NCI-H146 (cell line): ENCODE measurements at places on chromosomes 3 and 15.

DNA sequence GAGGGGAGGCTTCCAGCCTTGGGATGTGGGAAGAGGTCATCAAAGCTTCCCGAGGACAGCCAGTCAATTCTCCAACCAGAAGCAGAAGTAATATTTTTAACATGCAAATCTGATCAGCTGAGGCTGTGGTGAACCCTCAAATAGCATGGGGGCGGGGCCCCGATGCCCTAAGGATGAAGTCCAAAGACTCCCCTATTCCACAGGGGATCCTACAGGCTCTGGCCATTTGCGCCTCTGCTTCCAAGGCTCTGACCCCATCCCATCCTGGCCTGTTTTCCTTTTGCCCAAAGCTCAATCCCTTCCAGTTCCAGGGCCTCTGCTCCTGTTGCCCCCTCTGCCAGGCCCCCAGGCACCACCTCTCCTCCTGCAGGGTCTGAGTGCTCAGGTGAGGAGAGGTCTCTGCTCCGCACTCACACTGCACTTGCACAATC, 6.7 kb upstream of the CSK start:
- DNase-seq, result no peak

DNA sequence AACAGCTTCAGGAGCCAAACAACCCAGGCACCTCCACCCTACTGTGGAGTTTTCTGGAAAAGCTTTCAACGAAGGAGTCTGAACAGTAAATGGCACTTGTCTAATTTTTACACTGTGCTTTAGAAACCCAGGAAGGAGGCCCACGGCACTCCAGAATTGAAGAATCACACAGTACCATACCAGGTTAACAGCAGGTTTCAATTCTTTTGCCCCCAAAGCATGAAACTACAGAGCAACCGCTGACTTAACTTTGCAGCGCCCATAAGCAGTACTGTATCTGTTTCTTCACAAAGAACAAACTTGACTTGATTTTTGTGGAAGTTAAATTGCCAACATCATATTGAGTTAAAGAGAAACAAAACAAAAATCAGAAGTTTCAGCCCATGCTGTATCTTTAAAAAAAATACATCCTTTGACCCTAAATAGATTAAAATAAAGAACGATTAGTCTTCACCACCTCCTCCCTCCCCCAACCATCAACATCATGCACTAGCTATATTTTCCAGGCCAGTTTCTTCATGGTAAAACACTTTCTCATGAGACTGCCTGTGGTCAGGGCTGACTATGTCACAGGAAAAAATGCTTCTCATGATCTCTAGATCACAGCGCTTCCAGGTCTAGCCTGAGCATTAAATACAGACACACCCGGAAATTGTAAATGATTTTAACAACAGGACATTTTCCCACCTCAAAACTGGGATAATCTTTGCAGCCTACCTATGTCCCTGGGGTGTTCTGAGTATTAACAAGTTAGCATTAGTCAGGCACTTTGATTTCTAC, 456.3 kb downstream of the FOXP1 start:
- no peak for DNase-seq

DNA sequence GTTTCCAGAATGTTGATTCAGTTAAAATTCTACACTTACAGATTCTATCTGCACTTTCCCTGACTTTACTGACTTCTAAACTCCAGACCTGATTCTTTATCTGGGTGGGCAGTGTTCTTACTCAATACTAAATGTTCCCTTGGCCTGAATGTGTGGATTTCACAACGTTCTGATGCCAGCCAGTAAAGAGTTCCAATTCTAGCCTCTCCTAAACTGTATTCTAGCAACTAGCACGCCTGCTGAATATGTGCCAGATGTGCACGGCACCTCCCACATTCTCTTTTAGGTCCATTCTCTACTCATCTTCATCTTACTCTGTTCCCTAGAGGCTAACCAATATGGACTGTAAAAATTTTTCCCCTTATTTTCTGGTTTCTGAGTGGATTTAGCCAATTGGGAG, 479.5 kb upstream of the AGTR1 start:
- DNase-seq, result no peak

DNA sequence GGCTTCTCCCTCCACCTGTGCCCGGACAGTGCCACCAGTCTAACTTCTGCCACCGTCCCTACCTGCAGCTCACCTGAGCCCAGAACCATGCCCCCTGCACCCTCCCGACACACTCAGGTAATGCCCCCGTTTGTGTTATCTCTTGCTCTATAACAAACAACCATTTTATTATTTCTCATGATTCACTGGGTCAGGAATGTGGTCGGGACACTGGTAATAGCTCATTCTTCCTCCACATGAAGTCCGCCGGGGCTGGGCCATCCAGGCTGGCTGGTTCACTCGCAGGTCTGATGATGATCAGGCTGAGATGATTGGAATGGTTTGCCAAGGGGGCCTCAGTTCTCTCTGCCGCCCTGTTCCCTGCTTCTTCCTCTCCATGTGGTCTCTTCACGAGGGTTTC, 20.3 kb upstream of the NR2E3 start:
- no peak for DNase-seq

GRCh38 chr3:32685543-32686185, 676 bp downstream of the CNOT10 start:
- DNase-seq, result peak; percentile 35

DNA sequence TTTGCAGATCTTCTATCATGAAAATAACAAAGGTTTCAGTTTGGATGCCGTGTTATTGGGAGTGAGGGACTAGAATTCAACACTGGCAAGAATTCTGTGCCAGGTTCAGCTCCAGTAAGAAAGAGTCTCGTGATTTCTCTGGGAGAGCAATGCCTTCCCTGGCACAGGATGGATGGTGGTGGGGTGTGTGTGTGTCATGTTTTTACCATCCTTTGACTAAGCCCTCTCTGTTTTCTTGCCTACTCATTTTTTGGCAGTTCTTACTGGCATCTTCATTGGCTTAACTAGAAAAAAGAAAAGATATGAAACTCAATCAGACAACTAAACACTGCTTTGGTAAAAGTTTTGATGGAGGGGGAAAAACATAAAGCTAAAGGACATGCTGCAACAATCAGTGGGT, 86.6 kb downstream of the FMN1 start:
- no peak for DNase-seq

- DNase-seq, result no peak
Measured at GRCh38 chr3:13046569-13047274, 26.5 kb downstream of the IQSEC1 start.

DNA sequence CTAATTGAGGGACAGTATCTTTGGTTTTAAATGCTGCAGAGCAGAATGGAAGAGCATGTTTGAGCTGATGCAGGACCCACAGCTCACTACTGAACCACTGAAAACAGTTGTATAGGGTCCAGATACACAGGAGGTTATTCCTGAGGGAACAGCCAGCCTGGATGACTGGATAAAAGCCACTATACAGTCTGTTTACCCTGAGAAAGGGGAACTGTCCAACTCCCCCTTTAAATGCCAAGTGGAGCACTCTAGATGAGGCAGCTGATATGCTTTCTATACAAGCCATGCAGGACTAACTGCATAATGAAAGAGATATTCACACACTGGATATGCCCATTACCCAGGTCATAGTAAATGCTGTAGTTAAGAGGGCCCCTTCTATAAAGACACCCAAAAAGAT, 138.6 kb downstream of the IMPG2 start:
- no peak for DNase-seq

GRCh38 chr3:173892547-173892946, 495.0 kb downstream of the NLGN1 start:
- DNase-seq, result no peak

DNA sequence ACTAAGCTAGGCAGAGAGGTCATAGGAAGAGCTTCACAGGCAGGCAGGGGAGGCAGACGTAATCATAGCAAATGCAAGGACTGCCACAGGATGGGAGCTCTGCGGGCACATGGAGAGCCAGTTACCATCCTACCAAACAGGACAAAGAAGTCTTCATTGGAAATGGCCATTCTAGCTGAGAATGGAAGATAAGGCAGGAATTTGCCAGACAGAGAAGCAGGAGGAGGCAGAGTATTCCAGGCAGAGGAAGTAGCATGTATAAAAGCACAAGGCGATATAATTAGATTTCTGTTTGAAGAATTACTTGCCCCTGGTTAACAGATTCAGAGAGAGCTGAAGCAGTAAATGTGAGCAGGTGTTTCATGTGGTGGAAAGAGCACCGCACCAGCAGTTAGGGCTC, 3.5 kb upstream of the SEMA5B start:
- peak; percentile 51 for DNase-seq

GRCh38 chr3:118817748-118818165, 216.9 kb downstream of the IGSF11 start:
- DNase-seq, result peak; percentile 70

GRCh38 chr3:157423337-157423736, 13.3 kb upstream of the PTX3 start:
- no peak for DNase-seq

- no peak for DNase-seq
Measured at GRCh38 chr15:92661956-92662355, 6.4 kb upstream of the FAM174B start.

DNA sequence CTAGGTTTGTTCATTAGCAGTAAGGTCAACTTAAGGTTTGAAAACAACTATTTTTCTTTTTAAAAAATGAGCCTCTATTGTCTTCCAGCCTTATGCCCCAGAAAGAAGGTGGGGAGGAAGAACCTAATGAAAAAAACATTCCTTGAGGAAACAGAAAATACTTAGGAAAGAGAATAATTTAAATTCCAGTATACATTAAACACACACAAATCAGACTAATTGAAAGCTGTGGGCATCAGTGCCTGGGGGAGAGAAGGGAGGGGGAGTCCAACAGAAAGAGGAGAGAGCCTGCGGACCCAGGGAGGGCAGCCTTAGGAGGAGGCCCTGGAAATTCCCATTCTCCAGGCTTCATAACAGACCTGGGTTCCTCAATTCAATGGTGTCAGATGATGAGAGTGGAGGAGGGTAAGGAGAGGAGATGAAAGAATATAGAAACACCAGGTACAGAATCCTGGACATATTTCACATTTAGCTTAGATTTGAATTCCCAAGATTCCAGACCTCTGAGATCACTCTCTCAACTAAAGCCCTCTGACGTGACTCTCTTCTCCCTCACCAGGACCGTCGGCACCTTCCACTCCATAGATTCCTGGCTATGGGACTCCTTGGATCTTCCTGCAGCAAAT, 320.5 kb upstream of the UMPS start:
- DNase-seq, result no peak

DNA sequence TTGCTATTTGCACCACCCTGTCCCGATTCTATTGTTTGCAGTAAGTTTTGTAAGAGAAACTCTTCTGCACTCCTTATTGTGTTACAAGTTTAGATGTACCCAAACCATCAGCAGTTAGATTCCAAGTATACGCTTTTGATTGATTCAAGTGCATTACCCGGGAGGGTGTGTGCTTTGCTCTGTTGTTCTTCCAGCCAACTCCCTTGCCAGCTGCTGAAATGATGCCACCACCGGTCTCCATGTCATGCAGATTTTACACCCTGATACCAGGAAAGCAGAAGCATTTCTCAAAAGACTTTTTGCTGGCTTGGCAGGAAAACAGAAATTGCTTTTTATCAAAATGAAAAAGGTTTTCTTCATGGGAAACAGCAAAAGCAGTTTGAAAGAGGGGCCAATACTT, 1006.6 kb upstream of the CFAP20DC start:
- no peak for DNase-seq

DNA sequence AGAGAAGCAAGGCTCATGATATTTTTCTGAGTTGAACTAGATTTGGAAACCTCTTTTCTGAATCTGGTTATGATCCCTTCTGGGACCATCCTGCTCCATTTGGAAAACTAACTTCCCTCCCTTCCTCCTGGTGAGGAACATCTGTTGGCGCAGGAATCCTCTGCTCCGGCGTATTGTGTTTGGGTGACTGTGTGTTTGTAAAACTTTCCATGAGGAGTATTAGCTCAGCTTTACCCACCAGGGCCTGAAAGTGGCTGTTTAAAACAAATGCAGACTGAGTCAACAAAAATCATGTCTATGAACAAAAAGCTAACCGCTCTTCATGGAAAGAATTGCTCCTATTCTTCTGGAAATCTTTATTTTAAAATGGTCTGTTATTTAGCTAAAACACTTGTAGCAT, 17.7 kb downstream of the STARD9 start:
- no peak for DNase-seq

GRCh38 chr3:133742351-133743091, 3.7 kb upstream of the TF start:
- peak; percentile 88 for DNase-seq

DNA sequence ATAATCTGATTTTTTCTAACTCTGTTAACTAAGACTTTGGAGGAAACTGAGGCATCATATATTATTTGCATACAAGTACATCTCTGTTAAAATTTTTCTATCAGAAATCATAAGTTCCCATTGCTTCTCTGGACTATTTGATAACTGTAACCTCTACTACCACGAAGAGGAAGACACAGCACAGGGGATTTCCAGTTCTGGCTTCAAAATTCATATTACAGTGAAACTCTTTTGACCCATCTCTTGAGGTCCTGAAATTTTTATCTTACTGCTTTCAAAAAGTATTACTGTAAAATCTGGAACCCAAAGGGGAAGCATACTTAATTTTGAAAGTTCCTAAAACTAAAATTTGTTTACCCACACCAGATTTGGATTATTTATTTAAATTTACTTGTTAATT, 4.2 kb downstream of the PLSCR1 start:
- DNase-seq, result no peak

DNA sequence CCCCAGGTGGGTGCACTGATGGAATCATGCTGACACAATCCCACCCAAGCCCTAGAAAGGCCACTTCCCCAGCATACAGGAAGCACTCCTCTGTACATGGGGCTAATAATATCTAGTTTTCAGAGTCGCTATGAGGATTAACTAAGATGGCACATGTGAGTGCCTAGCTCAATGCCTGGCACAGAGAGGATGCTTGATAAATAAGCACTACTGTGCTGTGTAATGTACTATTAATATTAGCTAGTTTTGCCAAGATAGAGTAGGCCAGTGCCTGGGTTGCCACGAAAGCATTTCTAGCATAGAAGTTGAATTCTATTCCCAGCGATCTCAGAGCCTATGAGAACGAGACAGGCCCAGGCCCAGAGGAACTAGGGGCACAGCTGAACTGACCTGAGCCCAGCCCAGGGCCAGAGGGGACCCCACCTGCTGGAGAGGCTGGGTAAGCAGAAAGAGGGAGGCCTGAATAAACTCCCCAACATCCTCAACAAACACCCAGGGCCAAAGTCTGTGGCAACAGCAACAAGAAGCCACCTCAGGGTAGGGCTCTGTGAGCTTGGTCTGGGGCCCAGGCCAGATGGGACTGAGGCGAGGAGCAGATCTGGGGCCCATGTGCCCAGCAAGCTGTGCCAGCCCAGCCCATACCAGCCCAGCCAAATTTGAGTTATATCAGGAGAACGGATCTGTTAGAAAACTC, 7.6 kb upstream of the SEMA7A start:
- no peak for DNase-seq
